ENCODE measurements at places on chromosomes 3 and 15.

DNA sequence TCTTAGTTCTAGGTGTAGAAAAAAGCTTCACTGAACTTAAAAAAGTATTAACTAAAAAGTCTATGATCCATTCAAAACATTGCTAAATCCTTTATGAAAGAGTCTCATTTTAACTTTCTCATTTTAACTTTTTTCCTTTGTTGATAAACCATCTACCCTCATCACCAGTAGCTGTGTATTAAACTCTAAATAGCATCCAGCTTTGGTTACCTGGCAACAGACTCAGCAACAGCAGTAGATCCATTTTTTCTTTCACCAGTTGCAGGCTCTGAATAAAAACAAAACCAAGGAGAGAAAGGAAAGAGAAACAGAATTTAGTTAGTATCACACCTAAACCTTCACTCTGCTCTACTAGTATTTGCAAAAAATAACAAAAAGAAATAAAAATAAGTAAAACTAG is 51.6 kb downstream of the TP53BP1 start:
- DNase-seq: no peak

GRCh38 chr3:177626045-177626444 is 428.8 kb upstream of the TBL1XR1 start:
- no peak for DNase-seq

GRCh38 chr3:7332696-7333095 is 471.8 kb downstream of the GRM7 start:
- no peak for DNase-seq

- no peak for DNase-seq
These were observed 291.0 kb downstream of the TIGIT start for GRCh38 chr3:114584734-114585371.

GRCh38 chr3:49554633-49555265 is 472 bp downstream of the BSN start:
- DNase-seq: peak; percentile 49

Data from inflammatory macrophage (primary cell).